ENCODE measurements at places on chromosomes 12 and 14. TPM values are rescaled to one million over a fixed set of nuclear protein-coding genes. Genes with fewer than 3 reads are reported as not detected.

DNA sequence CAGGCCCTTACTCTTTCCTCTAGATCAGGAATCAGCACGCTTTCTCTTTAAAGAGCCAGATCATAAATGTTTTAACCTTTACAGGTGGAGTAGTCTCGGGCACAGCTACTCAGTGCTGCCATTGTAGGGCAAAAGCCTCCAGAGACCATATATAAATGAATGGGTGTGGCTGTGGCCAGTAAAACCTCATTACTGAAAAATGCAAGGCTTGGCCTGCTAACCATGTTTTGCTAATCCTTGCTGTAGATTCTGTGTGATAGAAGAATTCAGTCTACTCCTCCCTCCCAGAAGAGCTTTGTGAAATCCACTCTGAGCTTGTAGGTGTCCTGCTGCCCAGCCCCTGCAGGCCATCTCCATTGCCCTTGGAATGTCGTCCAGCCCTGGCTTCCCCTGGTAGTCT is 58.1 kb downstream of the HSP90AA1 start:
- no peak for DNase-seq

DNA sequence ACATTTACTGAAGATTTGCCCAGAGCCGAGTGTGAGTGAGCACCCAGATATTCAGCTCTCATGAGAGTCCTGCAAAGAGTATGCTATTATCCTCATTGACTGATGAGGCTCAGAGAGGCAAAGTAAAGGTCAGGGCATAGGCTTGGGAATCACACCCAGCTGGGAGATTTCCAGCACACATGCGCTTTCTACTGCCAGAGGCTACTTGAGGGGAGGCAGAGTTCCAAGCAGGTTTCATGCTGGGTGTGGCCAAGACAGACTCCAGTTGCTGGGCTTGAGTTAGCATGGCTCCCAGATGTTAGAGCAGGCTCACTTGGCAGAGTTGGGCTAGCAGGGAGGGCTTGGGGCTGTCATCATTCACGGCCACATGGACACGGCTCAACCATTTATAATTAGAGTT is 14.4 kb upstream of the FAM181A start:
- DNase-seq: no peak

DNA sequence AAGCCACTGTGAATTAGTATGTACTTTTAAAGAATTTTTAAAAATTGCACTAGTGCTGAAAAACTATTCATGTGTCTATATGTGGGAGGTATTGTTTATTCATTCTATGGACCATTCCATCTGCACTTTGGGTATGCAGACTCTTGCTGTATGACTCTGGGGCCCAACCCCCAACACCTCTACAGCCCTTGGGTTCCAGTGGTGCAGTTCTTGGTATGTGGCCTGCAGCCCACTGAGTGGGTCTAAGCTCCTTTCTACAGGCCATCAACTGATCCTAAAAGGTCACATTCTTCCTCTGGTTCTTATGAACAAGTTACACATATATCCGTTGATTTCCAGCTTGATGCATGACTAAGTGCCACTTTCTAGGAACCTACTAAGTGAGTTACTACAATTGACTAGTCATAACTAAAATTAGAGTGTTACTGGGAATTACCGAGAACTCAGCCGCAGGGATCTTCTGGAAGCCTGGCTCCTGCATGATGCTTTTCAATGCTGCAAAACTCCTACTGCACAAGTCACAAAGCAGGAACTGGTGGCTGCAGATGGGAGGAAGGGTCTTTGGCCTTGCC is 62.4 kb upstream of the MED13L start:
- DNase-seq: no peak

MYO1A gene
- under 0.01 TPM for total RNA-seq

DNA sequence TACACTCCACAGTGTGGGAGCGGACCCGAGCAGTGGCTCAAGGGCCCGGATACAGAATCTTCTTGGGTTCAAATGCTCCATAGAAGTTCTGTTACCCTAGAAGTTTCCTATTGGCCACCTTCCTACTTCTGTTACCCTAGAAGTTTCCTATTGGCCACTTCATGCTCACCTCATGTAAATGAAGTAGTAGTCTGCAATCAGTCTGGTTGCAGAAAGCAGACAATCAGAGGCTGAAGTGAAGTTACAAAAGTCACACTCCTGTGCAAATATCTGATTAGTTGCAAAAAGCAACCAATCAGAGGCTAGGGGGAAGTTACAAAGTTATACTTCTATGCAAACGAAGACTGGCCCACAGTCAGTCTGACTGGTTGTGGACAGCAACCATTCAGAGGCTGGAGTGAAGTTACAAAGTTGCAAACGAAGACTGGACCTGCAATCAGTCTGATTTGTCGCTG is 77.8 kb upstream of the CPNE8 start:
- no peak for DNase-seq

DNA sequence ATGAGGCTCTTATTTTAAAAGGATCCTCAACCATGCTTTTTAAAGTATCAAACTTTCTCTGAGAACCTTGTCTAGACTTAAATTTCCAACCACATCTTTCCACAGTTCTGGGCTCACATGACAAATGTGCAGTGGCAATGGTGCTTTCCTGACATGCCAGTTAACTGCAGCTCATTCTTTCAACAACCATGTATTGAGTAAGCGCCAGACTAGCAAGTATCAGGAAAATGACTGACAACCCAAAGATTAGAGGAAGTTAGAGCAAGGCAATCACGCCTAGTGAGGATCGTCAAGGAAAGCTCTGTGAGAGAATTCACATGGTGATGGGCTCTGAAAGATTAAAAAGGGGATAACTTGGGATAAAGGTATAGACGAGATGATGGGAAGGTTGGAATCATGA is 35.8 kb downstream of the FLVCR2 start:
- DNase-seq: no peak

GLT1D1 gene
- not detected for total RNA-seq

KRT80 gene
- 2.0 TPM for total RNA-seq

- no peak for DNase-seq
These were observed 60.9 kb upstream of the RFLNA start for GRCh38 chr12:124233846-124234640.

GRCh38 chr12:9343731-9344130 is 135.5 kb upstream of the PZP start:
- no peak for DNase-seq

BMAL2 gene
- 65.4 TPM for total RNA-seq

Measured in pulmonary artery endothelial cell (primary cell).